Inflammatory macrophage (primary cell): ENCODE measurements at places on chromosomes 16 and 17.
A peak's percentile ranks its signal among the peaks of the same experiment; 100 is the strongest.

DNA sequence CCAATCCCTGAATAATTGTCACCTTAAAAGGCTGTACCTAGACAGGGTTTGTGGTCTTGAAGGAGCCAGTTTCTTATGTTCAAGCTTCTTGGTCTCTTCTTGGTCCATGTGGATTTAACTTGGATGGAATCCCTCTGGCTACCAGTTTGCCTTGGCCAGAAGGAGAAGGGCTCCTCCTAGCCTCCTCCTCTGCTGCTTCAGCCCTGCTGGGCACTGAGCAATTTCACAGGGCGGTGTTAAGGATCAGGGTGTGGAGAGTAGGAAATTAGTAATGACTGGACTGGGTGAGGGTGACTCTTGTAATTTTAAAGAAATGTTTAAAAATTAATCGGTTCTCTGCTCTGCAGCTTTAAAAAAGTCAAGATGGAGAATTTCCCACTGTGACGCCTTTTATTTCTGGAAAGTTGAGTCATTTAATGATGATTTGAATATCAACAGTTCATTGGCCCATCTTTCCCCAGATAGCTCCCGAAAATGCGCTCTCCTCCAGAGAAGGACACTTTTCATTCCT lies 96.4 kb downstream of the MSI2 start:
- DNase-seq = no peak

DNA sequence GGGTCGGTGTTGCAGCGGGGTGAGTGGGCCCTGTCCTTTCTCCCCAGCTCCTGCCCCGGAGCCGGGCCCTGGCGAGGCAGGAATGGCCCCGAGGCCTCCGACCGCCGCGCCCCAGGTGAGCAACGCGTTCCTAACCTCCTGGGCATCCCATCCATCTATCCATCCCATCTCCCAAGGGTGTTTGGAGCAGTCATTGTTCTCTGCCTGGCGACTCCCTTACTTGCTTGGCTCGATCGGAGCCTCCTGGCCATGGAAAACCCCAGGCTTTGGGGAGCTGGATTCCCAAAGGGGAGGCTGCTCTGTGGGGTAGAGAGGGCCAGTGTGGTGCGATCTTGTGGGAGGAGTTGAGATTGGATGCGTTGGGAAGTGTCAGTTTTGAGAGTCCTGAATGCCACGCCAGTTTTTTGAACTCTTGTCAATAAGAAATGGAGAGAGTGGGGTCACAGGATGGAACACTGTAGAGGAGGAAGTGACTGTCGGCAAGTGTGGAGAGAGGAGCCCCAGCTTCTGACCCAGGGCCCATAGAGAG lies 684 bp downstream of the ZFP90 start:
- no peak for DNase-seq

- DNase-seq = no peak
These were observed 410.0 kb upstream of the HSBP1 start for GRCh38 chr16:83397601-83398291.

- peak; percentile 39 for DNase-seq
These were observed 1.4 kb downstream of the LPCAT2 start for GRCh38 chr16:55510185-55510805.

GRCh38 chr17:79160980-79161636 lies 86.5 kb downstream of the ENGASE start:
- peak; percentile 16 for DNase-seq

- no peak for DNase-seq
These were observed 17.7 kb downstream of the ZNHIT3 start for GRCh38 chr17:36504156-36504545.
